ACHN (cell line): ENCODE measurements at places on chromosomes 3 and 15.

DNA sequence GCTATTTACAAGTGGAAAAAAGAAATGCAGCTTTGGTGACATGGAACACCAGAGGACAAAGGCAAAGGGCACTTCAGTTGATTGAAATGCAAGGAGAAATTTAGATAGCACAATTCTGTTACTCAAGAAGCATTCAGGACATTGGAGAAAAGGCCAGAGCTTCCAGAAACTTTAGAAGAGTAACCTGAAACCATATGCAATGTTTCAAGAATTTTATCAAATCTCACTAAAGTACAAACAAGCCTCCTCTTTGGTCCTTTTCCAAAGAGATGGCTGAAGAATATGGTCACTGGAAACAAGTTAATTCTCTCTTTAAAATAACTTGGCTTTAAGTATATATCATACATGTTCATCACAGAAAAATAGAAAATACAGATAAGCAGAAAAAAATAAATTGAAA, 14.6 kb upstream of the LMOD3 start:
- no peak for DNase-seq

- DNase-seq, result no peak
Observed at GRCh38 chr3:71194785-71195184, 388.7 kb downstream of the FOXP1 start.

GRCh38 chr3:160180581-160181216, 44.5 kb upstream of the C3orf80 start:
- DNase-seq, result no peak

- no peak for DNase-seq
Observed at GRCh38 chr3:52068730-52069129, 12.4 kb upstream of the DUSP7 start.

GRCh38 chr15:31803388-31803884, 226.9 kb upstream of the CHRNA7 start:
- DNase-seq, result no peak

- DNase-seq, result no peak
Observed at GRCh38 chr3:3081381-3082233, 28.6 kb downstream of the IL5RA start.

GRCh38 chr3:11774296-11774877, 72.3 kb downstream of the TAMM41 start:
- DNase-seq, result peak; percentile 58

GRCh38 chr3:3538451-3538850, 260.8 kb upstream of the LRRN1 start:
- no peak for DNase-seq
